ENCODE measurements at places on chromosomes 2 and 18. TPM values are rescaled to one million over a fixed set of nuclear protein-coding genes. Genes with fewer than 3 reads are reported as not detected.

DIS3L2 gene
- total RNA-seq, result 32.6 TPM

- no peak for ATAC-seq
Observed at GRCh38 chr18:78565240-78565639, 414.4 kb upstream of the SALL3 start.

DNA sequence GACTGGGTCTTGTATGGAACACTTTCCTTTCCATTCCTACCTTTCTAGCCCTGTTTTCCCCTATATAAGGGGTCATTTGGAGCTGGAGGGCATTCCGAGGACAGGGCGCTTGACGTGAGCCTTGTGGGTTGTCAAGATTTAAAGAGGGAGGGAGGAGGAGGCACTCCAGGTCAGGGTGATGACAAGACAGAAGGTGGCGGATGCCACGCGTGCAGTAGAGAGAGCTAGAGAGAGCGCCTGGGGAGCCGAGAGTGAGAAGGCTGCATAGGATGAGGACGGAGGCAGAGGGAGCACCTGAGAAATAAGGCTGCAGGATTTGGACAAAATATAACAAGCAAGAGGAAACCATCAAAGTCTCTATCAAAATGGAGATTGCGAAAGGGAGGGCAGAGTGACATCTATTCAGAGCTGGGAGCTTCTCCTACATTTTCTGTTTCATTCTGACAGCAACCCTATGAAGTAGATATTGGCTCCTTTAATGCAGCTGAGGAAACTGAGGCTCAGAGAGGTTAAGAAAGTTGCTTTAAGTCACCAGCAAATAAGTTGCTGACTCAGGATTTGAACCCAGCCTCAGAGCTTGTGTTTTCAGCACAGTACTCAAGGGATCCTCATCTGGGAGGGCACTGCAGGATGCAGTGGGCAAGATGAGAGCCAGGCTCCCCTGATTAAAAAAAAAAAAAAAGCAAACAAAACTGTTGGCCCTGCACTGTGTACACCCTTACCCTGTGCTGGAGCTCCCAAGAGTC is 124.2 kb downstream of the MRO start:
- ATAC-seq, result no peak

GRCh38 chr2:235851828-235852525 is 316.2 kb downstream of the GBX2 start:
- ATAC-seq, result peak; percentile 51

- ATAC-seq, result no peak
Observed at GRCh38 chr2:203603456-203604389, 68.6 kb upstream of the RAPH1 start.

DNA sequence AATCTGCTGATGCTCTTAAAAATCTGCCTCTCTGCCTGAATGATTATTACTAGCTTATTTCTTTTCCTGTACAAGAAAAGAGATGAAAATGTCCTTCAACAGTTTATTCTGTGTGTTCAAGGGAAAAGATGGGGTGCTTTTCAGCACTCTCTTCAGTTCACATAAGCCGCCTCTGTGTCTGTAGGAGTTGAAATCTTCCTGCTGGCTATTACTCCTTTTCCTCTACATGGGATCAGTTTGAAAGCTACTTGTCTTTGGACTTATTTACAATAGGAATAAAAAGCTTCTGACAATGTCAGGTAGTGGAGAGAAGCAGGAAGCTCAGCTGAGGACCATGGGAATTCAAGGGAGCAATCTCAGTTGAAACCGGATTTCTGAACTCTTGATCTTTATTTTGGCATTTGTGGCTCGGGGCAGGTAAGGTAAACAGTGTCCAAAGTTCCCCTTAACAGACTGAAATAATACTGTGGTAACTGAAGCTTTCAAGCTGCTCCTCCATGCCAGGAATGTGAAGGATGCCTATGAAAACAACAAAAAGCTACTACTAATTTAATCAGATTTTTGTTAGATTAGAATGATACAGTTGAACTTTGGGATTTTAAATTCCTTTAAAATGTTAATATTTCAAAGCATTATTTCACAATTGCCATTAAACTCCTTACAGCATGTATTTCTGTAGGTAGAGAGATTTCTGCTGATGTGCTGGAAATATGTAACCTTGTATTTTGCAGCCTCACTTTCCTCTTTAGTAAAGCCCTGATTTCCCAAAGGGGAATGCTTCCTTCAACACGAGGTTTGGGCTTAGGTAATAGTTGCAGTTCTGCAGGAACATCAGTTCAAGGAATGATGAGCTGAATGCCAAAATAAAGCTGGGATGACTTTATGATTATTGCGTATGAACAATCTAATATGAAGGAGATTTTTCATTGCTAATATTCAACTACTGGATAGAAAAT is 43.6 kb downstream of the MAPRE2 start:
- no peak for ATAC-seq

ANTXR1 gene
- 5.2 TPM for total RNA-seq

PDCL3 gene
- total RNA-seq, result 28.3 TPM

DNA sequence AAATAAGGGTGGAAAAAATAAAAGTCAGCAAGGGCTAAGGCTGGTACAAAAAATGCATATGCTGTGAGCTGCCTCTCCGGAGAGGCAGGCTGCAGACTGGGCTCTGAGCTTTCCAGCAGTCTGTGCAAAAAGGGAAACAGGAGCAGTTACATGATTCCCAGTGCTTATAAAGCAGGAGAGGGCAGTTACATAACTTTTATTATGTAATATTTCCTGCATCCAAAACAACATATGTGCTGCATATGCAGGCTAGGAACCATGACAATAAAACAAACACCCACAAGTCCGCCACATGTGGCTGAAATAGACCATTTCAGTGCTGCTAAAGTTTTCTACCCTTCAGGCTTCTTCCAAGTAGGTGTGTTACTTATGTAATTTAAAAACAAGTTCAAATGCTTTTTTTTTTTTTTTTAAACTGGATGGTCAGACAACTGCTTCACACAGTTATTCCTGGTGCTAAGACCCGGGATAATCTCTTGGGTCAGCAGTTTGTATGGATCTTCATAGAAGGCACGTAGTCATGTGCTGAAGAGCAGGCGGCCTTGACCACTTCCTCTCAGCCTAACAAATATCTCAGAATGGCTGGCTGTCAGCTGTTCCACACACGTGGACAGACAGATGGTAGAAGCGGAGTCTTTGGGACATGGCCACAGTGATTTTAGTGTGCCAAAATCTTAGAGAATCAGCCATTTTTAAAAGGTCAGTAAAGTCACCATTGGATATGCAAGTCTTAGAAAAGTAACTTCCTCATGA is 43.5 kb downstream of the ARMC9 start:
- ATAC-seq, result no peak

SLC25A12 gene
- total RNA-seq, result 27.1 TPM

BOLA3 gene
- 61.0 TPM for total RNA-seq

DNA sequence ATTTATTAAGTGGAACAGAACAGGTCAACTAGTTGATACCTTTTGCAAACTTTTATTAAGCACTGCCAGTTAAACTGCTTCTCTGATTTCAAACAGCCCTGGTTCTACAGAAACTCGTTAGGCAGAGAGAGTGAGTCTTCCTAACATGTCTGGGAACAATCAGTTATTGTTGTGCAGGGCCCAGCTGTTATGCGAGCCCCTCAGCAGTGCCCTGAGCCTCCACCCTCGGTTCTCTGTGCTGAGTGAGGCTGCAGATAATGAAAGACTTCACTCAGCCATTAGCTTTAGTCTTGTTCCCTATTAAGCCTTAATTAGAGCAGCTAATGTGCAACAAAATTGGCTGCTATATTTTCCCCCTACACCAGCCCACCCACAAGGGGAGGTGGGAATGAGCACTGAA is 39.6 kb downstream of the KCTD18 start:
- peak; percentile 91 for ATAC-seq

- no peak for ATAC-seq
Observed at GRCh38 chr2:78967294-78967693, 58.2 kb upstream of the REG3G start.

GRCh38 chr18:48847807-48848486 is 102.8 kb downstream of the SMAD7 start:
- peak; percentile 13 for ATAC-seq

GDF7 gene
- 0.57 TPM for total RNA-seq

- no peak for ATAC-seq
Observed at GRCh38 chr2:143968360-143968759, 551.6 kb downstream of the ZEB2 start.

- no peak for ATAC-seq
Observed at GRCh38 chr18:32801228-32801627, 28.4 kb upstream of the KLHL14 start.

- no peak for ATAC-seq
Observed at GRCh38 chr2:20668871-20669475, 2.0 kb downstream of the GDF7 start.

MBOAT2 gene
- total RNA-seq, result 34.4 TPM

KCTD1 gene
- 21.8 TPM for total RNA-seq

- ATAC-seq, result peak; percentile 86
Observed at GRCh38 chr2:39696838-39697237, 31.1 kb downstream of the TMEM178A start.

GRCh38 chr2:176162911-176163671 is 6.0 kb downstream of the HOXD3 start:
- ATAC-seq, result peak; percentile 47

TUBA3D gene
- total RNA-seq, result 0.38 TPM

- ATAC-seq, result no peak
Observed at GRCh38 chr2:28036307-28036706, 145.8 kb downstream of the BABAM2 start.

PSD4 gene
- total RNA-seq, result 0.52 TPM

GRCh38 chr18:56067969-56068671 is 480.1 kb upstream of the TCF4 start:
- peak; percentile 66 for ATAC-seq

DNA sequence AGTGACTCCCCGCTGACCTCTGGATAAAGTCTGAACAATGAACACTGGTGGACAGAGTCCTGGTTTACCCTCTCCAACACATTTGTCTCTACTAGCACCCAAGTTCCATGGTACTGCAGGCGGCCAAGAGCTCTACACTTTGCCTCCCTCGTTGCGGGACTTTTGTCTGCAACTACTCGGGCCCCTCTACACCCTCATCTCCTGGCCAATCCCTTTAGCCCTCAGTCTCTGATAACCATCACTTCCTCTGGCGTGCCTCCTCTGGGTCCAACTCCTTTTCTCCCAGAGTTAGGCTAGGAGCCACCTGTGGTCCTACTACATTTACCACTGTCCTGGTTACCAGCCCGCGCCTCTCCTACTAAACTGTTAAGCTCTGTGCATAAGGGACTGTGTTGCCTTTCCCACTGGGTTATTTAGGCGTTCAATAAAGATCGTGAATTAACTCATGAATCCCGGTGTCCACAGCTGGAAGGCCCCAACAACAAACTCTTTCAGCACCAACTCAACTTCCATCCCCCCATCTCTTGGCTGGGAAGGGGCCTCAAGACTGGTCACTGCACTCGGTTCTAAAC is 757 bp downstream of the HDHD2 start:
- ATAC-seq, result peak; percentile 5

GRCh38 chr18:36199691-36200295 is 12.5 kb downstream of the MOCOS start:
- no peak for ATAC-seq

DNA sequence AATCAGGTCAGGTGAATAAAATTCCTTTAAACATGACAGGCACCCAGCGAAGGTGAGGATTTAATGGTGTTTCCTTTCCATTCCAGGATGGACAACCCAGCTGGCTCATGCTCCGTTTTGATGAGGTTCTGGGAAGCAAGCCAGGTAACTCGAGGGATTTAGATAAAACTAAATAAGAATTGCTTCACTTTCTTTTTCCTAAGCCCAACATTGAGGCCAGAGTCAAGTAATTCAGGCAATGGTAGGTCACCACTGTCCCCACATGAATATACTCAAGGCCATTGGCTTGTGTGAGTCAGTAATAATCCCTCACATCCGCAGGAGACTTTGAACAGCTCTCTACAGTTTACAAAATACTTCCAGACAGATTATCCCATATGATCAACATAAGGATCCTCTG is 16.2 kb upstream of the LRATD1 start:
- ATAC-seq, result no peak

DNA sequence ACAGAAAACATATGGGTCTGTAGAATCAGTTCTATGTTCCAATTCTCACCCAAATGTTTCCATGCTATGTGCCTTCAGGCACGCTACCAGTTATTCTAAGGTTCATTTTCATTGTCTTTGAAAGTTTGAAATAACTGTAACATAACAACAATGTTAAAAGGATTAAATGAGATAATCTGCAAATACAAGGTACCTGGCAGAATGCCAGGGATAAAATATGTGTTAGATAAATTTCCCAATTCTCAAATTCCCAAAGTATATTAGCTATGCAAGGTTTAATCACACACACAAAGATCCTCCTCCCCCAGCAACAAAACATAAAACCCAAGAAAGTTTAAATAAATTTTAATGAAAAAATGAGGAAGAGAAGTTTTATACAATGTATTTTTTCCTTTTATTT is 261.2 kb downstream of the LRP1B start:
- no peak for ATAC-seq

DNA sequence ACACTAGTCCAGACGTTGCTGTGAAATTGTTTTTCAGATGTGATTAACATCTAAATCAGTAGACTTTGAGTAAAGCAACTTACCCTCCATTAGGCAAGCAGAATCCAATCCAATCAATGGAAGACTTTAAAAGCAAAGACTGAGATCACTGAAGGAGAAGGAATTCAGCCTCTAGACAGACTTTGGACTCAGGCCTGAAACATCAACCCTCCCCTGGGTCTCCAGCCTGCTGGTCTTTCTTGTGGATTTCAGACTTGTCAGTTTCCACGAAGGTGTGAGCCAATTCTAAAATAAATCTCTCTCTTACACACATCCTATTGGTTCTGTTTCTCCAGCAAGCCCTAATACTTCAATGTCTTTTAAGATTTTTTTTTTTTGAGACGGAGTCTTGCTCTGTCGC is 50.0 kb upstream of the EDAR start:
- no peak for ATAC-seq

- no peak for ATAC-seq
Observed at GRCh38 chr18:74803769-74804168, 206.1 kb downstream of the ZNF407 start.

RNF181 gene
- 143 TPM for total RNA-seq

DNA sequence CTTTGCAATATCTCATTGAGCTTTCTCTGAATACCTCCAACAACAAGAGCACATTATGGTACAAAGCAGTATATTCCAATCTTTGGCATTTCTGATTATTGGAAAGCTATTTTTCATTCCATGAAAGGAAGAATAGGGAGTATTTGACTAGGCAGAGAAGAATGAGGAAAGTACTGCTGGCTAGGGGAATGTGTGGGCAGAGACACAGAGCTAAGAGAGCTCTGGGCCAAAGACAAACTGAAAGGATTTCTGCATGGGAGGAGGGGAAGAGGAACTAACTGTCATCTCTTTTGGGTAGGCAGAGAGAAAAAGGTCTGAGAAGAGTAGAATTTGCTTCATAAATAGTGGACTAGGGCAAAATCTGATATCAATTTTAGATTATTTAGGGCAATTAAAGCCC is 150.8 kb downstream of the CCDC85A start:
- no peak for ATAC-seq

DNA sequence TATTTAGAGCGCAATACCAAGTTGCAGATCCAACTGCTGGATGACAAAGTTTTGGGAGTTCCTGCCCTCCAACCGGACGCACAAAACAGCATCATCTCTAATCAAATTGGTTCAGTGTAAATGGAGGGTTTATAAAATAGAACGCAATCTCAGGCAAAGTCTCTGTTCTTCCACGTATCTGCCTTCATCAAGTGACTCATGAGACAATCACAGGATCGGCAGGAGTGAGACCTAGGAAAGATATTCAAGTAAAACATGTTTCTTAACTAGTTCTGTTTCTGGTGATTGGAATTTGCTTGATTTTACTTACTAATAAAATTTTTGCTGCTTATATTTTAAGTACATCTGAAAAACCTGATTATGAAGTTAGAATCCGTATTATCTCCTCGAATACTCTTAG is 7.6 kb downstream of the FZD5 start:
- ATAC-seq, result no peak

GRCh38 chr18:10201226-10201625 is 253.2 kb upstream of the APCDD1 start:
- ATAC-seq, result no peak

GRCh38 chr2:65137197-65137775 is 7.4 kb upstream of the RAB1A start:
- ATAC-seq, result no peak

Measured in motor neuron (in vitro differentiated cells).